ENCODE measurements at places on chromosomes 5 and 9. TPM values are rescaled to one million over a fixed set of nuclear protein-coding genes. Genes with fewer than 3 reads are reported as not detected.

HAND1 gene
- total RNA-seq: not detected

PCDH12 gene
- not detected for total RNA-seq

TNFSF8 gene
- not detected for total RNA-seq

GRCh38 chr9:133371261-133371711 lies 4.6 kb downstream of the SURF4 start:
- H3K4me3 ChIP-seq: no peak overlapping the region
- no peaks in the 10 kb centered on the region for H3K27me3 ChIP-seq
- no peak for DNase-seq
- H3K36me3 ChIP-seq: no peaks in the 10 kb centered on the region

GRCh38 chr5:180640861-180641565 lies 8.4 kb downstream of the FLT4 start:
- no peak for DNase-seq
- H3K27ac ChIP-seq: no peak overlapping the region
- no peaks in the 10 kb centered on the region for H3K36me3 ChIP-seq
- peaks cover 4% of the 10 kb centered on the region for H3K27me3 ChIP-seq
- no peaks in the 10 kb centered on the region for H3K4me1 ChIP-seq

DNA sequence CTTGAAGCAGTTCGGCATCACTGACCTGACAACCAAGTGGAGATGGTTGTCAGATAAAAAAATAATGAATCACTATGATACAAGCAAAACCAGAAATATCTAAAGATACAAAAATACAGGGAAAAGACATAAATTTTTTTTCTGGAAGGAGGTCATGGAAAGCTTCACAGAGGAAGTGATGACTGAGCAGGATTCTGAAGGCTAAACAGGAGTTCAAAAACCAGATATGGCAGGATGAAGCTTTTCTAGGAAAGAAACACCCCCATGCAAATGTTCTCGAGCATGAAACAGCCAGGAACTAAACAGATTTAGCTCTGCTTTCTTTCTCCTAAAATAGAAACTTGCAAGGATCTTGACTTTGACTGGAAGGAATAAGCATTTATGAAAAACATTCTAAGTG lies 60.7 kb upstream of the IFNE start:
- no peaks in the 10 kb centered on the region for H3K27me3 ChIP-seq
- no peak for DNase-seq
- no peak overlapping the region for H3K4me3 ChIP-seq
- H3K27ac ChIP-seq: no peak overlapping the region
- H3K36me3 ChIP-seq: no peaks in the 10 kb centered on the region
- H3K4me1 ChIP-seq: no peaks in the 10 kb centered on the region

DNA sequence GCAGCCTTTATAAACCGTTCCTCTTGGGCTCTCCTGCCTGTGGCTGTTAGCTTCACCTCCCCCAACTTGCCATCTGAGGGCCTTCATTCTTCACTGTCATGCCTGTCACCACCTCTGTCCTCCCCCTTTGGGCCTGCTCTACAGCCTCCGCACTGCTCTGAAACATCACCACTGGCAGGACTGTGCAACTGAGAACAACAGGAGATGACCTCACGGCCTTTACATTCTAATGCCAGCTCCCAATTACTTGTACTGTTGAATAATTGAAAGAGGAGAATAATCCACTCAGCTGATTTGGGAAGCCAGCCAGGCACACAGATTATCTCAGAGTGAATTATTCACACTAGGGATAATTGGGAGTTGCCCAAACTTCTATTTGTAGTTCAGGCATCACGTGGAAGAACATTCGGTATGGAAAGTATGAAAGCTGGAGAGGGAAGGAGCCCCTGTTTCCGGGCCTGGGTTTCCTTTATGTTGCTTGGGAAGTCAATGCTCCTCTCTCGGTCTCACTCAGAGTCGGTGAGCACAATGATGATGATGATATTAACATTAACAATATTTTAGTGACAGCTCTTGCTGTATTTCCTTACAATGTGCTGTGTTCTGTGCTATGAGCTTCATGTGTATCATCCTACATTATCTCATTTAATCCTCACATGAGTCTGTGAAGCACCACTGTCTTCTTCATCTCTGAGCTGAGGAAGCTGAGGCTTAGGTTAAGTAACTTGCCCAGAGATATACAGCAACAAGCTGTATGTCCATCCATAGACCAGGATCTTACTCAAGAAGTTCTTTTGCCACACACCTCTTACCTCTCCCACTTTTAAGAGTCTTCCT lies 99.3 kb upstream of the LRRTM2 start:
- peaks cover 28% of the 10 kb centered on the region for H3K4me1 ChIP-seq
- no peaks in the 10 kb centered on the region for H3K36me3 ChIP-seq
- peak; percentile 34 for DNase-seq
- no peaks in the 10 kb centered on the region for H3K27me3 ChIP-seq
- no peak overlapping the region for H3K4me3 ChIP-seq
- no peak overlapping the region for H3K27ac ChIP-seq
